NCI-H446 (cell line): ENCODE measurements at places on chromosomes 6 and 20.

DNA sequence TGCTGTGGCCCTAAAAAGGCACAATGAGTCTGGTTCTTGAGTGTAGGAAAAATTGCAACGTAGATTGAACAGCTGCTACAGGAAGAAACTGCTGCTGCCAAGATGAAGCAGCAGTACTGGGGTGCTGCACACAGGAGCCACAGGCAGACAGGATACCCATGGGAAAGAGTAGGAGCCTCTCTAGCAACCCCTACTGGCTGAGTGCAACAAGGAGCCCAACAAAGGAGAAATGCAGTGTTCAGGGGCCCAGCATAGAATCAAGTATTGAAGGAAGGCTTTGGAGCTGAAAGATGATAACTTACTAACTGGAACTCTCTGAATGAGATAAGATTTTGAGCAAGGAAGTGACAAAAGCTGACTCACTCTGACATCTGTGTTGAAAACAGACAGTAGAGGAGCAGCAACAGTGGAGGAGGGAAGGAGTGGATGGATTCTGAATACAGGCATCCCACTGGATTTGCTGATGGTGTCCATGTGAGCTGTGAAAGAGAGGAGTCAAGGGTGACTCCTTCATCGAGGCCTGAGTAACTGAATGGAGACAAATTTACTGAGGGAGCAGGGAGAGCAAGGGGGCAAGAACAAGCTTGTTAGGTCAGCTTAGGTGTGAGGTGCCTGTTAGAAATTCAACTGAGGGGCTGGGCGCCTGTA is 534.7 kb upstream of the JARID2 start:
- peak; percentile 61 for DNase-seq

GRCh38 chr20:10090588-10091166 is 55.9 kb downstream of the ANKEF1 start:
- peak; percentile 61 for DNase-seq

DNA sequence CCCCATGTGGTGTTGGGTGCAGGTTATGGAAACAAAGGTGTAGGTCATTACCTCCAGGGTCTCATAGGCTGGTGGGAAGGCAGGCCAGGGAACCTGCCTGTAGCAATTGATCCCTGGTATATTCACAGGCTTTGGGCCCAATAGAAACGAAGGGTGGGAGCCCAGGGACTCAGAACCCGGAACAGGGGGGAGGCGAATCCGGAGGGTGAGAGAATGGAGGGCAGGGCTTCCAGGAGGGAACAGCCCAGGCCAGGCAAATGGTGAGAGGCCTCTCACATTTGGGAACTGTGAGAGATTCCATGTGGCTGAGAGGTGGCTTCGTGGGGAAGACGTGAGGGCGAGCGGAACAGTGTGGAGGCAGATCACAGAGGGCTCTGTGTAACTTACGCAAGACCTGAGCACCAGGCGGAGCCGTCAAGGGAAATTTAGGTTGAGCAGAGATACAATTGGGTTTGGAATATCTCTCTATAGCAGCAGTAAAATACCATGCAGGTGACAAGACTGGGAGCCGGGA is 267.1 kb downstream of the ERMARD start:
- no peak for DNase-seq

DNA sequence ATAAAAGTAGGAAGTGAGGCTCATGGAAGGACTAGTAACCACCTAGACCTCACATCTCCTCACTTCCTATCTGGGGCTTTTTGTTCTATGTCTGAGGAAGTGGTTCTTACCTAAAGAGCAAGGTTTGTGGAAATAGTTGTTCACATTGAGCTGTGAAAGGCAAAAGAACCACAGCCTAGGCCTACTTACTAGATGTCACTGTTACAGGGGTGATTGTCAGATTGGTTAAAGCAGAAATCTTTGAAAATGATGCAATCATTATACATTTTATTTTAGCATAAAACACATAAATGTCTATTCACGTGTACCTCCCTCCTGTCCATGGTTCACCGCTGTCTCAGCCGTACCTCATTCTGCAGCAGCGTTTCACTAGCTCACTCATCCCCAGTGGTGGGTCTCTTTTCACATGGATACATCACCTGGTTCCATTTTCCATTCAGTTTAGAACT is 268.8 kb downstream of the TMEM242 start:
- DNase-seq = no peak

GRCh38 chr20:9609887-9610502 is 95.6 kb downstream of the LAMP5 start:
- peak; percentile 83 for DNase-seq

DNA sequence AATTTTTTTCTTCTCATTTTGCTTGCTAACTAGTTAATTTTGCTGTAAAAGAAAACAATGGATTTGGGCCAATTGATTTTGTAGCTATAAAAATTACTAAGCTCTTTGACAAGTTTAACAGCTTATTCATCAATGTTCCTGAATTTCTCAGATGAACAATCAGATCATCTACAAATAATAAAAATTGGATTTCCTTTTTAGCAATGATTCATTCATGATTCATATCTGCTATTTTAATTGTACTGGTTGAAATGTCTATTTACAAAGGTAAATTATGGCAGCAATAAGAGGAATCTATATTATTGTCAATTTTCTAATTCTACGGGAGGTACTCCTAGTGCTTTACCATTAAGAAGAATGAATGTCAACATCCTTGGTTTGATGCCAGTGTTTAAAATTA is 178.8 kb upstream of the BTBD3 start:
- DNase-seq = no peak

DNA sequence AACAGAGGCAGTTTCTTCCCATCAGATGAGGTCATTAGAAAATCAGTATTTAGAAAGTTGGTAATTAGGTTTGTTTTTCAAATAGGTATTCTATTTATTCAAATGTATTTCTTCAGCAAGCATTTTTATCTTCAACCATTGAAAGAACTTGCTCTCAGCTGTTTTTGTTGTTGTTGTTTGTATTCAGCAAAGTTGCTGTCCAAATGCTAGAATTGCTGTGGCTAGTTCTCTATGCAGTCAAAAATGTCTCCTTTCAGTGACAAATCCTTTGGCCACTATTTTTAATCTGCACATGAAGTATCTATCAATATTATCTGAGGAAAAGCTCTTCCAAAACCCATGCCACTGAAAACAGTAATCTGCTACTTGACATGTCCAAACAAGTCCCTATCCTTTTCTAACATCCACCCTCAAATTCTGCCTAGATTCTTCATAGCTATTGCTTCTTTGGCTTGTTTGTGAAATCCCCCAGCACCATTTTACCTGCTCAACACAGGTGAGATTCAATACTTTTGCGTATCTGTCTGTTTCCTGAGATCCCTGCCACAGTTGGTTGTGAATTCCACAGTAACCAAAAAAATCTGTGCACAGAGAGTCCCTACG is 1005.4 kb downstream of the GRIK2 start:
- no peak for DNase-seq

DNA sequence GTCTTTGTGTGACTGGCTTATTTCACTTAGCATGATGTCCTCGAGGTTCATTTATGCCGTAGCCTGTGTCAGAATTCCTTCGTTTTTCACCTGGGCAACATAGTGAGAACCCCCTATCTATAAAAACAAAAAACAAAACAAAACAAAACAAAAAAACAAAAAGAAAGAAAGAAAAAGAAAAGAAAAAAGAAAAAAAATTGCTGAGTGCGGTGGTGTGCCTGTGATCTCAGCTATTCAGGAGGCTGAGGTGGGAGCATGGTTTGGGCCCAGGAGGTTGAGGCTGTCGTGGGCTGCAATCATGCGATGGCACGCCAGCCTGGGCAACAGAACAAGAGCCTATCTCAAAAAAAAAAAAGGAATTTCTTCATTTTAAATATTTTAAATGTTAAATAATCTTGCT is 38.4 kb downstream of the VEGFA start:
- DNase-seq = no peak

DNA sequence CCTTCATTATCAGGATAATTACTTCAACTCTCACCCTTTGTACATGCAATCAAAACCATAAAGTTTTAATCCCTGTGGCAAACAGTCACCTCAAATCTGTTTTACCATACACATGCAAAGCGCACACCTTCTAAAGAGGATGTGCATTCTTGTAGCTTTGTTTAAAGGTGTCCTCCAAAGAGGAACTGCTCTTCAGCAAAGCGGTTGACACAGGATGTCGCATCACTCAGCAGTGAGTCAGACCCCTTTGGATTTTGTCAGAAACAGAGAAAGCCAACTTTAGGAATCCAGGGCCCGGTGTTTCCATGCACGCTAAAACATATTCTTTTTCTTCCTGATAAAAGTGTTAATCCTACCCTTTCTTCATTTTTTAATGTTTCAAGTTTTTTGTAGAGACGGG is 268.3 kb upstream of the ARID1B start:
- no peak for DNase-seq

DNA sequence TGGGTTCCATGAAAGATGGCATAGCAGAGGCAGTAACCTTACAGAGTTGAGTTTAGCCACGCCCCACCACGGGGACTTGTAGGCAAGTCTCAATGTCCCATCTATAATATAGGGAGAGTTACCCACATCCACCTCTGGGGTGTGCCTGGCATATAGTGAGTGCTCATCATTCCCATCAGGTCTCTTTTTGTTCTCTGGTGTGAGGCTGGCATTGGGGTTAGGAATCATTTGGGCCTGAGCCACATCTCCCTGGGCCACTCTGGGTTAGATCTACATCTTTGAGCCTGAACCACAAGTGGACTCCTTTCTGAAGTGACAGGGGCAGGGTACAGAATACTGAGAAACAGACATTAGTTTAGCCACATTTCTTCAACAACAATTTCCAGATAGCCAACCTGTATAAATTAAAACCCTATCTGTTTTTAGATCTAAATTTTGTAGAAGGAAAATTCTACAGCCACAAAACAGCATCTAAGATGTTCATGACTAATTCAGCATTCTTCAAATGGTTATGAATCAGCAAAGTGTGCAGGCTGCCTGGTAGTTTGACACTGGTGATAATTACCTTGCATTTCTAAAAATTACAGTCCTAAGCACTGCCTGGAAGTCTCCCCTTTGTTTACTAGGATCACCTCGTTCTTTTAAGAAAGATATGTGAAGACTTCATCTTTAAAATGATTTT is 20.1 kb downstream of the RNF24 start:
- DNase-seq = no peak

DNA sequence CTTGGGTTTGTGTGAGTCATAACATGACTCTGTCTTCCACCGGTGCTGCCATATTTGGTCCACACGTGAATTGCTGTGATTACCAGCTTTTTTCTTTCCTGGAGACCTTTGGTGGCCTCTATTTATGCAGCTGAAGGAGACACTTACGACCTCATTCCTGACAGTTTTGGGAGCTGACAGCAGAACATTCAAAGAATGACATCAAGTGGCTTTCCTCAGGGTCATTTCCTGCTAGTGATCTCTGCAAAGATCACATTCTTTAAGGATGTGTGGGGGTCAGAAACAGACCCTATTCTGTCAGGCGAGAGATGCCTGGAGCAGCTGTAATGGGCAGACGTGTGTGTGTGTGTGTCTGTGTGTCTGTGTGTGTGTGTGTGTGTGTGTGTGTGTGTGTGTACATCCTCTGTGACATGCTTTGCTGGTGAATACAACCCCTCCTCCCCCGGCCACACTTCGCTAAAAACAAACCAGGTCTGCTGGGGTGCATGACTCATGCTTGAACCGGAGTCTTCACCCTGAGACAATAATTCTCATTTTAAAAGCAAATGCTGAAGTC is 115.6 kb downstream of the TMEM170B start:
- no peak for DNase-seq

DNA sequence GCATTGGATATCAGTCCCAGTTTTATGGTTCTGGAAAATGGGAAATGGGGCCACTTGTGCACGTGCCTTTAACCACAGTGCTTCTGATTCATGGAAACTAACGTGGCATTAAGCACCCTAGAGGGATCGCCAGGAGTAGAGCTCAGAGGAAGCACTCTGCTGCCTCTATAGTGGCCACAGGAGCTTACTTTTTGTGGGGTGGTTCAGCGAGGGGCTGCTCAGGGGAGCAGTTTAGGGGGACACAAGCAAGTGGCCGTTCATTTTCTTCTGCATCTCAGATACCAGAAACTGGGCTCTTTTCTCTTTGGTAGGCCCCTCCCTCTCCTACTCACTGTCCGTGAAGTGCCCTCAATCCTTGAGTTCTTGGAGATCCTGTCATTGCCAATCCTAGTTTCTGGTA is 28.5 kb downstream of the AGPAT4 start:
- no peak for DNase-seq

DNA sequence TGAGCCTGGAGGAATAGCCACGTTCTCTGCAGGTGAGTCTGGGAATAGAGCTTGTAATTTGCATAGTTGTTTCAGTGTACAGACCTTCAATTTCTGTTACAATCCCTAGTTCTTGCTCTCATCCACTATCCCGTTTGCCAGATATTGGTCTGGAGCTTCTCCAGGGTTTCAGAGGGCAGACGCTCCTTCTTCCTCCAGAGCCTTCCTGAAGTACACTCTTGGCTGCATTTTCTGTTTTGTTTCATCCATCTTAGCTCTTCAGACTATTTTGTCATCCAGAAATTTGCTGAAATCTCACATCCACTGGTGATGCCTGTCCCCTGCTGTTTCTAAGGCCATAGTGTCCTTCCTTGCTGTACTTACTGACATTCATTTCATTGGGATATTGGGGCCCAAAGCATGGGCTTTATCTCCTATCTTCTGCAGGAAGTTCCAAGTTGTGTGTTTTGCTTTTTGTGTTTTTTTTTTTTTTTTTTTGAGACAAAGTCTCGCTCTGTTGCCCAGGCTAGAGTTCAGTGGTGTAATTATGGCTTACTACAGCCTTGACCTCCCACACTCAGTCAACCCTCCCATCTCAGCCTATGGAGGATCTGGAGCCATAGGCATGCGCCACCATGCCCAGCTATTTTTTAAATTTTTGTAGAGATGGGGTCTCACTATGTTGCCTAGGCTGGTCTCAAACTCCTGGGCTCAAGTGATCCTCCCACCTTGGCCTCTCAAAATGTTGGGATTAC is 18.7 kb downstream of the CDS2 start:
- peak; percentile 13 for DNase-seq

DNA sequence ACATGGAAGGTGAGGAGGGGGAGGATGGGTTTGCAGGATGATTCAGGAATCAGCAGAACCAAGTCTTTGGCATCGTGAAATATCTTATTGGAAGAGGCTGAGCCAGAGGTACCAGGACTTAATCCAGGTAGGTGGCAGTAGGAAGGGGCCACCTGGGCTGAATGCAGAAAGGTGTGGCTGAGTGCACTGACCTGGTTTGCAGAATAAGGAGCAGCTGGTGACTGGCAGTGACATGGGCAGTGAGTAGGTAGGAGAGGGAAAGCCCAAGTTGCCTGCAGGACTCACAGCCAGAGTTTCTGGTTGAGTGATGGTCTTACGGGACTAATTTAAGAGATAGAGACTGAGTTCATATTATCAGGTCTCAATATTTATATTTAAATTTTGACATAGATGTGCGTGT is 1.1 kb upstream of the PBOV1 start:
- no peak for DNase-seq

GRCh38 chr20:43727980-43728590 is 1.3 kb upstream of the GTSF1L start:
- no peak for DNase-seq

DNA sequence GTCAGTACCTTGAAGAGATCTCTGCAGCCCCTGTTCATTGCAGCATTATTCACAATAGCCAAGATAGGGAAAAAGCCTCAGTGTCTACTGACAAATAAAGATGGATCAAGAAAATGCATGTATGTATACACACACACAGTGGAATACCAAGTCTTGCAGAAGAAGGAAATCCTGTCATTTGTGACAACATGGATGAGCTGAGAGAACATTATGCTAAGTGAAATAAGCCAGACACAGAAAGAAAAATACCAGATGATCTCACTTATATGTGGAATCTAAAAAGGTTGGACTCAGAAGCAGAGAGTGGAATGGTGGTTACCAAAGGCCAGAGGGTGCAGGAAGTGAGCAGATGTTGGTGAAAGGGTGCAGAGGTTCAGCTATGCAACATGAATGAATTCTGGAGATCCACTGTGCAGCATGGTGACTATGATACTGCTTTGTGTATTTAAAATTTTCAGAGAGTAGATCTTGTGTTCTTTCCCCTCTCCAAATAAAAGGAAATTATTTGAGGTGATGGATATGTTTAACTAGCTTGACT is 11.0 kb upstream of the SLC22A1 start:
- DNase-seq = no peak
